Breast epithelium (tissue), 4 donors: ENCODE measurements at places on chromosomes 12 and 14.
A peak's percentile ranks its signal among the peaks of the same experiment; 100 is the strongest.

GRCh38 chr14:33679461-33680225, 271.2 kb downstream of the EGLN3 start:
- DNase-seq = no peak
- H3K27me3 ChIP-seq = no peaks in the 10 kb centered on the region
- H3K4me1 ChIP-seq = no peaks in the 10 kb centered on the region
- no peaks in the 10 kb centered on the region for H3K36me3 ChIP-seq
- no peak overlapping the region for H3K4me3 ChIP-seq
- no peak overlapping the region for H3K27ac ChIP-seq

DNA sequence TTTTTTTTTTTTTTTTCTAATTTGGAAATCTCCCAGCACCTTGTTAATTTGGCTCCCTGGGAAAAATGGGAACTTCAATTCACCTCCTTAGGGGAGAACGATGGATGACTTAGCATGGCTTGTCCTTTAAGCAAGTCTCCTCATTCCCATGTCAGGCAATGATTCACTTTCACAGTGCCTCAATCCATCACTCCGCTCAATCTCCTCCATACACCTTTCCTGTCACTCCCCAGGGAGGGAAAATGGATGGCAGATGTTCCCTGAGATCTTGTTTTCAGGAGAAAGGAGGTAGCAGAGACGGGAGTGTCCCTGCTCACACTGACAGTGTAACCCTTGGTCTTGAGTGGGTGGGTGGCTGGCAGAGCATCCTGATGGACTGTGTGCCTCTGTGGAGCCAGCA, 51.0 kb downstream of the SLC8A3 start:
- no peak overlapping the region for H3K4me3 ChIP-seq
- H3K4me1 ChIP-seq = no peaks in the 10 kb centered on the region
- no peak overlapping the region for H3K27ac ChIP-seq
- H3K27me3 ChIP-seq = no peaks in the 10 kb centered on the region

- no peaks in the 10 kb centered on the region for H3K36me3 ChIP-seq
- H3K27me3 ChIP-seq = no peaks in the 10 kb centered on the region
- no peak for DNase-seq
- no peaks in the 10 kb centered on the region for H3K4me1 ChIP-seq
These were observed 36.8 kb downstream of the IQSEC3 start for GRCh38 chr12:103169-103981.

DNA sequence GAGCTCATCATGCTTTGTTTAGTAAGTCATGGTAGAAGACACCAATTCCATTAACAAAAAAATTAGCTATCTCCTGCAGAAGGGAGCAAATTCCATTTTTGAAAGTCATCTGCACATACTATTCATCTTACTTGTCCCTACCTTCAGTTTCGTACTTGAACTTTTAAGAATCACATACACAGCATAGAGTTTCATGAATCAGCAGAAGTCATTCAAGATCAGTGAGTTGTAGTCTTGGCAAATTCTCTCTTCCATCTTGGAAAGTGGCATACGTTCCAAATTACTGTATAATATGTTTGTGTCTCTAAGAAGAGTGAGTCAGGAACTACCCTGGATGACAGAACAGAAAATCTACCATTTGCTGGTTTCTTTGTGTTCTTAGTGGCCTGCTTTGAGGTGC, 14.1 kb downstream of the VRK1 start:
- no peak overlapping the region for H3K4me3 ChIP-seq
- H3K27ac ChIP-seq = no peak overlapping the region
- no peaks in the 10 kb centered on the region for H3K4me1 ChIP-seq
- H3K36me3 ChIP-seq = no peaks in the 10 kb centered on the region

DNA sequence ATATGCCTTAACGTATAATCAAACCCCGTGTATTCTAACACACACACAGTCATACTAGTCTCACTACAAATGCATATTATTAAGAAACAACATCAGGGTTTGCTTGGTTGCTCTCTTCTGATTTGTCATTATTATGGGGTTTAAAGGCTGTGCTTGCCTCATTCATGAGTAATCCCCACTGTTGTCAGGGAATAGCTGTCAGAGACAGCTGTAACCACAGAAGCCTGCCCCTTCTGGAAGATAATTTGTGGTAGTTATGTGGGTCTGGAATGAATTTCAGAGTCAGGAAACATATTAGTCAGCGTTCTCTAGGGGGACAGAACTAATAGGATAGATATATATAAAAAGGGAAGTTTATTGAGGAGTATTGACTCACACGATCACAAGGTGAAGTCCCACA, 456.9 kb upstream of the TMEM132C start:
- no peak overlapping the region for H3K4me3 ChIP-seq
- no peaks in the 10 kb centered on the region for H3K4me1 ChIP-seq
- no peak overlapping the region for H3K27ac ChIP-seq
- H3K27me3 ChIP-seq = no peaks in the 10 kb centered on the region
- DNase-seq = no peak

- H3K4me1 ChIP-seq = no peaks in the 10 kb centered on the region
- H3K27ac ChIP-seq = no peak overlapping the region
- H3K36me3 ChIP-seq = no peaks in the 10 kb centered on the region
- no peak overlapping the region for H3K4me3 ChIP-seq
These were observed 941.9 kb downstream of the NRXN3 start for GRCh38 chr14:79111987-79112501.

GRCh38 chr12:40104461-40105264, 1.2 kb downstream of the SLC2A13 start:
- H3K36me3 ChIP-seq = no peaks in the 10 kb centered on the region
- H3K27ac ChIP-seq = peak overlapping the region; percentile 68
- no peaks in the 10 kb centered on the region for H3K27me3 ChIP-seq
- H3K4me1 ChIP-seq = no peaks in the 10 kb centered on the region
- H3K4me3 ChIP-seq = peak overlapping the region; percentile 87
- peak; percentile 51 for DNase-seq

GRCh38 chr12:128266086-128266485, 884 bp upstream of the TMEM132C start:
- H3K4me1 ChIP-seq = no peaks in the 10 kb centered on the region
- DNase-seq = no peak
- no peak overlapping the region for H3K27ac ChIP-seq
- peak overlapping the region; percentile 49 for H3K4me3 ChIP-seq

GRCh38 chr12:23657598-23657997, 291.9 kb downstream of the SOX5 start:
- no peaks in the 10 kb centered on the region for H3K36me3 ChIP-seq
- no peak overlapping the region for H3K27ac ChIP-seq
- DNase-seq = no peak
- no peak overlapping the region for H3K4me3 ChIP-seq
- no peaks in the 10 kb centered on the region for H3K27me3 ChIP-seq

GRCh38 chr12:7837366-7837765, 35.3 kb downstream of the SLC2A14 start:
- DNase-seq = no peak
- H3K27ac ChIP-seq = no peak overlapping the region
- H3K27me3 ChIP-seq = no peaks in the 10 kb centered on the region
- H3K36me3 ChIP-seq = no peaks in the 10 kb centered on the region

- no peak for DNase-seq
- H3K27me3 ChIP-seq = no peaks in the 10 kb centered on the region
- H3K27ac ChIP-seq = no peak overlapping the region
- H3K4me1 ChIP-seq = no peaks in the 10 kb centered on the region
- H3K4me3 ChIP-seq = no peak overlapping the region
These were observed 1655.3 kb upstream of the FLRT2 start for GRCh38 chr14:83874662-83875061.

DNA sequence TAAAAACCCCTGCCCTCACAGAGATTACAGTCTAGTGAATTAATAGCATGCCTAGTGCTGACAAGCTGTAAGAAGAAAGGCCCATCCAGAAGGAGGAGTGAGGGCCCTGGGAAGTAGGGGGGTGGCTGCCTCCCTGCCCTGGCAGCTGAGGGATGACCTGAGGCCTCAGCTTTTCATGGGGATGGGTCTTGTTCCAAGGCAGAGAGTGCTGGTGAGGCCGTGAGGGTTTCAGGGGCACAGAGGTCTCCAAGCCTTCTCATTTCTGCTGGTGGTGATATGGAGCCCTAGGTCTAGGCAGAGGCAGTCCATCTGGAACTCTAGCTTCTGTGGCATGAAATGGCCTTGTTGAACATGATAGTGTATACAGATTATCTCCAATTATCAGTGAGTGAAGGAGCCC, 114.4 kb downstream of the ZFP36L1 start:
- H3K27me3 ChIP-seq = no peaks in the 10 kb centered on the region
- peaks cover 5% of the 10 kb centered on the region for H3K4me1 ChIP-seq
- no peaks in the 10 kb centered on the region for H3K36me3 ChIP-seq

DNA sequence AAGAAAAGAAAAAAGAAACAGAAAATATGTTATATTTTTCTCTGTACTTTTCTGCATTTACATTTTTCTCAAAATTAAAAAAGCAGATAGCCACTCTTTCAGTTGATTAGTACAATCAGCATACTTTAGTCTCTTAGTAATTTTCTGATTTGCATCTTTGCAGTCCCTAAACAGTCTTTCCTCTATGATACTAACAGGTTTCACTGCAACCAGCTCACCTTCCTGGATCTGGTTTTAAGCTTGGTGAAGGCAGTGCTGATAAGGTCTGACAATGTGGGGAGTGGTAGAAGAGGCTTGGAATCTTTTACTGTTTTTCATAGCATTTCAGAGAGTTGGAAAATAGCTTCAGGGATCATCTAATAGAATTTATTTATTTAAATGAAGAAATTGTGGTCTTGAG, 457.6 kb downstream of the ZFP36L1 start:
- no peak overlapping the region for H3K27ac ChIP-seq
- H3K36me3 ChIP-seq = no peaks in the 10 kb centered on the region
- H3K27me3 ChIP-seq = no peaks in the 10 kb centered on the region
- H3K4me1 ChIP-seq = no peaks in the 10 kb centered on the region
- H3K4me3 ChIP-seq = no peak overlapping the region
- no peak for DNase-seq

DNA sequence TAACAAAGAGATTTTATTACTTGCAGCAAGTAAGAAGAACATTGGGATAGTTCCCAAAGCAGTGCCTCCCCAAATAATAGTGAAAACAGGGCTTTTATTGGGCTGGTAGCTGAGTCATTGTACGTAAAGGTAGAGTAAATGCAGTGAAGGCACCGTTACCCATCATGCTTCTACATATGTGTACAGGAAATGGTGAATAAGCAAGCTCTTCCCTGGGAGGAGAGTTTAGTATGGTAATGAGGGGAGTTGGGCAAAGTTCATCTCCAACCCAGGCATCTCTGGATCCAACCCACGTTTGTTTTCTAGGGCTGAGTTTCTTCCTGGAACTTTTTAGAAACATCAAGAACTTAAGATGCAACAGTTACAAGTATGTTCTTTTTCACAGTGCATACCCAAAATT, 56.2 kb downstream of the KCNK13 start:
- no peak for DNase-seq
- H3K36me3 ChIP-seq = no peaks in the 10 kb centered on the region
- H3K4me1 ChIP-seq = no peaks in the 10 kb centered on the region
